AG10803 (cell line): ENCODE measurements at places on chromosomes 16 and 17.

GRCh38 chr17:16969931-16970906 is 1.7 kb downstream of the TNFRSF13B start:
- no peak for DNase-seq

- DNase-seq: no peak
Measured at GRCh38 chr17:61570118-61570517, 20.9 kb downstream of the NACA2 start.

GRCh38 chr17:82931699-82932517 is 92.1 kb upstream of the ZNF750 start:
- peak; percentile 86 for DNase-seq

- DNase-seq: no peak
Measured at GRCh38 chr17:79269620-79270019, 195.0 kb downstream of the ENGASE start.

DNA sequence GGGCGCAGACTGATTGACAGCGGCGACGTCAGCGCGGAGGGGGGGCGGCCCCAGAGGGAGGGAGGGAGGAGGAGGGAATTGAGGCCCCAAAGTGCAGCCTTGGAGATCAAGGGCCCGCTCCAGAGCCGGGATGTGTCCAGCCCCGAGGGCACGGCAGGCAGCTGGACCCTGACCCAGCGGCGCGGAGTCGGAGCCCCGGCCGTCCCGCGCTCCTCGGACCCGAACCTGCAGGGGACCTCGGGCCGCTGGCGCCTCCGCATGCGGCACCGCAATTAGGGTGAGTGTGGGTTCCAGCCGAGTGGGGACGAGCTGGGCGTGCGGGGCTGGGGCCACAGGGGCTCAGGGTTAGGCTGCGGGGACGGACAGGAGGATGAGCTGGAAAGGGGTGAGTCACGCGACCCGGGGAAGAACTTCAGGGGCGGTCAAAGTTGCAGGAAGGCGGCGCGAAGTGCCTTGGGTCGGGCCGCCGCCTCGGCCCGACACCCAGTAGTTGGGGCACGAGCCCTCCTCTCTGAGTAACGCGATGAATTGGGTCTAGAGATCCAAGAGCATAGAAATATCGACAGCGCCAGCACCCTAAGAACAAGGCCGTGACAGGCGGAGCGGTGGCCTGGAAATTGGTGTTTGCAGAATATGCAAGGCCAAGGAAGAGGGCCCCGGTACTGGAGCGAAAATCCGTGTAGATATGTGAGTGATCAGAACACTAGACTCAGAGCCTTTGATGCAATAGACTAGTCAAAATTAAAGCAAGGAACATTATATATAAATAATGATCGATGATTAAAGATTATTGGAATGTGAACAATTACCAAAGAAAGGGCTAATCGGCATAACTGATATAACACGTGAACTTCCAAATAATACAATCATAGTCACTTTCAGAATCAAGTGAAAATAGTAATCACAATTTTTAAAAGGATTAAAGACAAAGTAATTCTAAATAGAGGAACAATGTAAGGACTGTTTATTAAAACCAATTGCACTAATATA is at the start of gene TBX4:
Gene TBX4 (plus strand): TSS at position 122 of the 990 bp plus-strand sequence. CDS start 4,069 bp downstream, outside the sequence.
- DNase-seq: no peak

- peak; percentile 61 for DNase-seq
Measured at GRCh38 chr16:2467528-2468232, 3.4 kb upstream of the NTN3 start.

DNA sequence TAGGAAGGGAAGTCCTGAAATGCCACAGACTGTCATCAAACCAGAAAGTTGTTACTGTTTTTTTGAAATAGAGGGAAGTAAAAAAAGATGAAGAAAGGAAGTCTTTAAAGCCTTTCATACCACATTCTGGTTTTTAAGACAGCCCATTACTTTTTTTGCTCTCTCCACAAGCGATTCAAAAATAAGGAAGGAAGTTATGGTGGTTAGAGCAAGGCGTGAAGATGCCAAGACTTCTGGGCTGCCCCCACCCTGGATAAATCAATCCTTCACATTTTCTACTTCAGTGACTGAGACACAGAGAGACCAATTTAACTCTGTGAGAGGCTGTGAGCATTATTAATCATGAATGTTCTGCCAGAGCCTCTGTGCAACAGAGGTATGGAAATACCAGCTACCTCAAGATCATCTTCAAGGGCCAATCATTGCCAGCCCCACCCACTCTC is 82.3 kb upstream of the BCAR1 start:
- DNase-seq: no peak
